Esophagus muscularis mucosa (tissue), 4 donors: ENCODE measurements at places on chromosomes 7 and 10. TPM values are rescaled to one million over a fixed set of nuclear protein-coding genes. Genes with fewer than 3 reads are reported as not detected.

DNA sequence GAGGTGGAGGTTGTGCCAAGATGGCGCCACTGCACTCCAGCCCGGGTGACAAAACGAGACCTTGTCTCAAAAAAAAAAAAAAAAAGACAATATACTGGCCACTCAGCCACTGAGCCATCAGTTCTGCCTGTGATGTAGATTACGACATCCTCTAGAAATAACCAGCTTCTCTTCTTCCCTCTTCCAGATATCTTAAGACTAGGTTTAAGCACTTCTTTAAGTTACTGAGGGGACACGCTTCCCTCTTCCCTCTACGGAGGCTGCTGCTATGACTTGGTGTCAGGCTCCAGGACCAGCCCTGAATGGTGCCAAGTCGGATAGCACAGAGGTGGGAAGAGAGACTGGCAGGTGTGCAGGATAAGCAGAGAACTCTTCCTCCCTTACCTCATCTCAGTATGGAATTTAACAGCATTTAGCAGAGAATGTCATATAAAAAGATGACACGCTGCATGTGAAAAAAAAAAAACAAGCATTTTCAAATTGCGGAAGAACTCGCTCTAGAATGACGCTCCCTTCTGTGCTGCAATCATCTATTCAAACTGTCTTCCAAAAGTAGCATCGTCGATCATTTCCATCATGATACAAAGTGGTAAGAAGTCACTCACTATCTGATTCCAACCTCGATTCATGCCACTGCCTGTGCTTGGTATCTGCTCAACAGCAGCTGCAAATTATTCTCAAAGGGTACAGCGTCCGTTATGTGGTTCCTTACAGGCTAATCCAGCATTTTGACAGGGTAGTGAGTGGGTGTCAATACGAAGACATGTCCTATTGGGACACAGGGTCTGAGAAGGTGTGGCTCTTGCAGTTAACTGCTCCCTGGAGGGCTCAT is 13.8 kb downstream of the DAGLB start:
- no peak for DNase-seq

DNA sequence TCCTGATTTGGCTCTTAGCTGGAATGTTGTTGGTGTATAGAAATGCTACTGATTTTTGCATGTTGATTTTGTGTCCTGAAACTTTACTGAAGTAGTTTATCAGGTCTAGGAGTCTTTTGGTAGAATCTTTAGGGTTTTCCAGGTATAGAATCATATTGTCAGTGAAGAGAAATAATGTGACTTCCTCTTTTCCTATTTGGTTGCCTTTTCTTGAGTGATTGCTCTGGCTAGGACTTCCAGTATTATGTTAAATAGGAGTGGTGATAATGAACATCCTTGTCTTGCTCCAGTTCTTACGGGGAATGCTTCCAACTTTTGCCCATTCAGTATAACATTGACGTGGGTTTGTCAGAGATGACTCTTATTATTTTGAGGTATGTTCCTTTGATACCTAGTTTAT is 52.0 kb downstream of the ZNF783 start:
- DNase-seq, result no peak

The CPA2 gene
- total RNA-seq, result not detected

The PALD1 gene
- 10.9 TPM for total RNA-seq

The MARCHF5 gene
- total RNA-seq, result 17.4 TPM

GRCh38 chr7:46490406-46490805 is 569.3 kb upstream of the IGFBP3 start:
- no peak for DNase-seq

GRCh38 chr10:70167246-70167645 is 3.1 kb downstream of the SAR1A start:
- no peak for DNase-seq
